ENCODE measurements at places on chromosomes 16 and 17. TPM values are rescaled to one million over a fixed set of nuclear protein-coding genes. Genes with fewer than 3 reads are reported as not detected.

Gene PSMB3
- 363 TPM for total RNA-seq

Gene ABCA8
- 1.4 TPM for total RNA-seq

Gene ACSM2B
- under 0.01 TPM for total RNA-seq

Gene PRSS27
- total RNA-seq = 1.1 TPM

Gene ITGB4
- total RNA-seq = 50.0 TPM

Gene PERCC1
- total RNA-seq = 0.19 TPM

Gene PRSS22
- not detected for total RNA-seq

Gene AATF
- 22.2 TPM for total RNA-seq

Gene NOG
- 3.9 TPM for total RNA-seq

Gene OR1F1
- not detected for total RNA-seq

Gene KRTAP2-2
- total RNA-seq = not detected

Gene ZNF469
- total RNA-seq = 5.8 TPM

Gene LGALS9B
- not detected for total RNA-seq

Gene ACOX1
- 70.3 TPM for total RNA-seq

Gene GAST
- not detected for total RNA-seq
